Activated CD4-positive, alpha-beta memory T cell treated with anti-CD3 and anti-CD28 coated beads, Interleukin-2, amount 10 ng/mL, durations not matched to agents 7 days and 5 days (primary cell): ENCODE measurements at places on chromosomes 6 and 20. TPM values are rescaled to one million over a fixed set of nuclear protein-coding genes. Genes with fewer than 3 reads are reported as not detected.

MATN4 gene
- 0.83 TPM for total RNA-seq

ECT2L gene
- not detected for total RNA-seq

- DNase-seq = peak; percentile 79
Measured at GRCh38 chr6:106223300-106223930, 102.1 kb downstream of the ATG5 start.

GRCh38 chr20:5135363-5136012, 8.7 kb downstream of the CDS2 start:
- no peak for DNase-seq
